ENCODE measurements at places on chromosomes 2 and 18. TPM values are rescaled to one million over a fixed set of nuclear protein-coding genes. Genes with fewer than 3 reads are reported as not detected.

DNA sequence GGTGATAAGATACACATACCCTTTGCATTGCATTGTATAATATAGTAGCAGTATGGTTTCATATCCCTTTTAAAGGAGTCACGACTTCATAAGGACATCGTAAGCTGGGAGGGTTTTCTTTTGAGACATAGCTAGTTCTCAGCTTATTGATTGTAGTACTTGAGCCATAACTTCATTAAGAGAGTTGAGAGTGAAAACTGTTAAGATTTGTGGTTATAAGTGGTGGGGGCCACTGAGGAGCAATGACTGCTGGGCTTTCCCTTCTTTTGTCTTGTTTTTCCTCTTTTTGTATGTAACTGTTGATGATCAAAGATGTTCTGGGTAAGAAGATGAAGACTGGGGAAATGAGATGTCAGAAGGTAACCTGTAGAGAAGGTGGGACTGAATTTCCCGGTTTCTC lies 11.0 kb downstream of the EIF5B start:
- DNase-seq = no peak

DNA sequence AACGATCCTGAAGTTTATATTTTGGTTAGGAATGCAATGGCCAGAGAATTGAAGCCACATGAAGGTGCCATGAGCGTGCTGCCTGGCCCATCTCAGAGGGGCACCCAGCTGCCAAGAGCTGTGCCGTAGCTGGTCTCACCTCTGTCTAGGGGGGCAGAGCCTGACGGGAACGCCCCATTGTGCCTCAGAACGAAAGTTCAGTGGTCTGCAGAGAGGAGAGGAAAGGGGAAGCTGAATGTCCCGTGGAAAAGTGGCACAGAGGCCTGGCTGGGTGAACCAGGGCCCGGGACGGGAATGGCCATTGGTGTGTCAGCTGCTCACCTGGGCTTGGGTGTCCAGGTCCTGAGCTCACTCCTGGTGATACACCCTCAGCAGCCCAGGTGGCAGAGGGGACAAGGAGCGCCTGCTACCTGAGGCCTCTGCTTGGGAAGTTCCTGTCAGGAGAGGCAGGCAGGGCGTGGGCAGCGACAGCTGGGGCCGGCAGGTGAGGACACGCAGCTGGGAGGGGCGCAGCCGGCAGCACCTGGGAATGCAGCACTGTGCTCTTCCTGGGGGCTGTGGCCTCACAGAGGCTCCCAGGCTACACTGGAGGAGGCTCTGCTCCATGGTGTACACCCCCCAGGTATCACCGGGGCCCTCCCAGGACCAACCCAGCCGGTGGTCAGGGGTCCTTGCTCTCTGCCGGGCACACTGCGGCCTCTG lies 67.3 kb downstream of the PARD6G start:
- DNase-seq = no peak

Gene LIMS2
- 36.9 TPM for polyA plus RNA-seq

Gene STK25
- polyA plus RNA-seq = 201 TPM

DNA sequence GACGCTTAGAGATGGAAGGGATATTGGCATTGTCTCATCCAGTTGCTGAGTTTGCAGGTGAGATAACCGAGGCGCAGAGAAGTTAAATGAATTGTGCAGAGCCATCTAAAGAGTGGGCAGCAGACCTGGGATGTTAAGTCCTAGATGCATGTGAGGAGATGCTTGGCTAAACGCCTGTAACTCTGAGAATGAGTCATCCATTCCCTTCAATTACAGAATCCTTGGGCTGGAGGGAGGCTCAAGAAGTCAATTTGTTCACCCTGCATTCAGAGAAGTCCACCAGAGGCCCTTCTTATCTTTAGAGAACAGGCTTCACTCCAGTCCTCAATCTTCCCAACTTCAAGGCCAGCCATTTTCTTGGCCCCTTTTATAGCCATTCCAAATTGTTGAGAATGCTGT lies 1.6 kb downstream of the EHD3 start:
- no peak for DNase-seq

Gene EPAS1
- 189 TPM for polyA plus RNA-seq

Gene SOX11
- 38.7 TPM for polyA plus RNA-seq

GRCh38 chr18:55243255-55243654 lies 284.0 kb upstream of the CCDC68 start:
- no peak for DNase-seq

- DNase-seq = no peak
Measured at GRCh38 chr18:21047126-21047525, 64.5 kb downstream of the ROCK1 start.

GRCh38 chr2:118856978-118857676 lies 9.7 kb upstream of the EN1 start:
- no peak for DNase-seq

DNA sequence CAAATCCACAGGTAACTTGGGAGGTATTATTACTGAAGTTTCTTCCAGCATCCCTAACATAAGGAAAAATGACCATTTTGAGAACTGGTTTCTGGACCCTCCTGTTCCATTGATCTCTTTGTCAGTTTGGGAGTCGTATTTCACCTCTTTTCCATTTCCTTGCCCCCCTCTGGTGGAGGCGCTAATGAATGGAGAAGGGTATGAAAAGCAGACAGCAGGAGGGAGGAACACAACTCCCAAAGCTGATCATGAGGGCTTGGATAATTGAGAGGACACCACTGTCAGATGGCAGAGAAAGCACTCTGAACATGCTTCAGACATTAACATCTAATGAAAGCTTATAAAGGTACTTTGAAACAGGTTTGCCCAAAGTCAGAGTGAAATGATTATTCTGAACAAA lies 56.6 kb upstream of the TLK1 start:
- DNase-seq = no peak

Gene KCNJ3
- polyA plus RNA-seq = 0.20 TPM

- no peak for DNase-seq
Measured at GRCh38 chr18:49970319-49970718, 157.0 kb upstream of the ACAA2 start.

Gene TUBA3E
- not detected for polyA plus RNA-seq

Gene ABCG8
- 0.41 TPM for polyA plus RNA-seq

DNA sequence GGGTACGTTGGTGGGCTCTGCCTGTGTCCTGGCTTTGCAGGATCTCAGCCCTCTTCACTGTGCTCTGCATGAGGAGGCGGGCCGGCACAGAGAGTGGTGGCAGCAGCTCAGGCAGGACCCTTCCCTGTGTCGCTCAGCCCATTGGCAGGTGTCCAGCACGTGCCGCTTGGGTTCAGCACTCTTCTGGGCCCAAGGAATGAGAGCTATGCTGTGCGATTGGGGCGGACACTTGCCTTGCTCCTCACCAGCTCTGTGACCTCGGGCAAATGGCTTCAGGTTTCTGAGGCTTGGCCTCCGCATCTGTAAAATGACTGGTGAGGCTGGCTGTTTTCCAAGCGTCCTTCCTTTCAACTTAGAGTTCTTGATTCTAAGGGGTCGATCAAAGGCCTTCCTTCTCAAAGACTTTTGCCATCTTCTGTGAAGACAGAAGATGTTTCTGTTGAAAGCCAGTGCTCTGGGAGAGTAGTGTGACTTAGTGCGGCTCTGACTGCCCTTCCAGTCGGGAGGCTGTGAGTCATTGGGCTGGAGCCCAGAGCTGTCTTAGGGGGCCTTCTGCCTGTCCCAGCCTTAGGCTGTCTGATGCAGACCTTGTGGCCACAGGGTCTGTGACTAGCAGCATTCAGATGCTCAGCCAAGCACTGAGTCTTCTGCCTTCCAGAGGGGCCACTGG lies 35.6 kb downstream of the GLI2 start:
- no peak for DNase-seq

GRCh38 chr2:44244135-44244871 lies 31.0 kb upstream of the SLC3A1 start:
- peak; percentile 62 for DNase-seq

Gene ACTR3
- polyA plus RNA-seq = 128 TPM

DNA sequence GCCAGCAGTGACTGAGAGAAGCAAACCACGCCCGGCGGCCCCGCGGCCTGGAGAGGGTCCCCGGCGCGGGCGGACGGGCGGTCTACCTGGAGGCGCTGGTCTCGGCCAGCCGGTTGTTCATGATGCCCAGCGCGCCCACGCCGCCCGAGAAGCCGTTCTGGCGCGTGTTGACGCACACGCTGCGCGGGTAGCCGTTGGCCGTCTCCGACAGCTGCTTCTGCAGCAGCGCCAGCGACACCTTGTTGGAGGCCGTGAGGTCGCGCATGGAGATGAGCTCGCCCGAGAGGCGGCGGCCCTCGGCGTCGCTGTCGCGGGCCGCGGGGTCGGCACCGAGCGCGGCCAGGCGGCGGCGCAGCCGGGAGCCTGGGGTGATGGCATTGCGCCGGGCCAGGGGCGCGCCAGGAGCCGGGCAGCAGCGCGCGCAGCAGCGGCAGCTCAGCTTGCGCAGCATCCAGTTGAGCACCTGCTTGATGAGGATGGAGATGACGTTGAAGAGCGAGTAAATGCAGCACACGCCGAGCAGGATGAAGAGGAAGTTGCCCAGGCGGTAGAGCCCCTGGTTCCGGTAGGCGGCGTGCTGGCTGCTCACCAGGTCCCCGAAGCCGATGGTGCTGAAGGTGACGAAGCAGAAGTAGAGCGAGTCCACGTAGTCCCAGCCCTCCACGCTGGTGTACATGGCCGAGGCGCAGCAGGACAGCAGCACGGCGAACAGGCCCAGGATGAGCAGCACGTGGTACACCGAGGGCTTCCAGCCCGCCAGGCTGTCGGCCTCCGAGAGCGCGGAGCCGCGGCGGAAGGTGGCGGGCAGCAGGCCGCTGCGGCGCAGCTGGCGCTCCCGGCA lies 118.1 kb downstream of the MSH2 start:
- DNase-seq = peak; percentile 34

GRCh38 chr2:15730545-15731212 lies 139.0 kb downstream of the DDX1 start:
- DNase-seq = peak; percentile 89

DNA sequence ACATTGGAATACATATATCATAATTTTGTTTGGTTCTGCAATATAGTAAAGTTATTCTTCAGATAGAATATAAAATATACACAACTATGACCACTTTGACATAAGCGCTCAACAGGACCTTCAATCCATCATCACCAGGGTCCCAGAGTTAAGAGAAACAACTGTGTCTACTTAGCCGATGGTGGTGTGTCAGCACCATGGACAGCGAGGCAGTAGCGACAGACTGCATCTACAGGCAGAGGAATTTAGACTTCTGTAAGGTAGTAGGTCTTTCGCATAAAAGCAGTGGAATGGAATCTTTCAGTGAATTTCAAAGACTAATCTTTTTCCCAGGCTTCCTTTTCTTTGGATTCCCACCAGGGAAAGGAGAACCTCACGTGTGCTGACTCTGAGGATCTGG lies 20.5 kb upstream of the LRPPRC start:
- peak; percentile 15 for DNase-seq

GRCh38 chr2:149924549-149925213 lies 337.1 kb upstream of the MMADHC start:
- DNase-seq = no peak

Gene ABCA12
- 0.11 TPM for polyA plus RNA-seq

DNA sequence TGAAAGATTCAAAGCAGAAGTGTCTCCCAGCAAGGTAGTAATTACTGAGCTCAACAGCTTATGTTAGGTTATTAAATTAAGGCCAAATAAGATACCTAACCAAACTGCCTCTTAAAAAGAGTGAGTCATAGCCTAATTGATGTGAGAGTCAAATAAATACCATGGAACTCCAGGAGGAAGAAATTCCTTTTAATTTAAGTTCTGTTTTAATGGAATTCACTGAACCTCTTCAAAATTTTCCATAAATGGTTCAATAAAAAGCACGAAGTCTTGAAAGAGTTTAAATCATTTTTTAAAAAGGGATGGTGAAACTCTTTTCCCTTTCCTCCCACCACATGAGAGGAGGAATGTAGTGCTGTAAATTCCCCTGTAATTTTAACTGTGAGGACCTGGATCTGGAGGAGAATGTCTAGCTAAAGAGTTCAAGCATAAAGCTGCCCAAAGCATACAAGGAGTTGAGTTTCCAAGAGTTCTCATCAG lies 180.8 kb upstream of the MMADHC start:
- DNase-seq = no peak

DNA sequence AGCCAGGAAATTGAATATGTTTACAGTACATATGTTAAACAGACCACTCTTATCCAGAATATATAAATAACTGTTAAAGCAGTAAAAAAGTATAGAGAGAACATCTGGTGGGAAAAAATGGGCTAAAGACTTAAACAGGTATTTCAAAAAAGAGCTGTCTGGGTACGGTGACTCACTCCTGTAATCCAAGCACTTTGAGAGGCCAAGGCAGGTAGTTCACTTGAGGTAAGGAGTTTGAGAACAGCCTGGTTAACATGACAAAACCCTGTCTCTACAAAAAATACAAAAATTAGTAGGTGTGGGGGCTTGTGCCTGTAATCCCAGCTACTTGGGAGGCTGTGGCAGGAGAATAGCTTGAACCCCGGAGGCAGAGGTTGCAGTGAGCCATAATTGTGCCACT lies 171.4 kb upstream of the FSIP2 start:
- DNase-seq = no peak

GRCh38 chr2:11573418-11574175 lies 39.8 kb downstream of the GREB1 start:
- no peak for DNase-seq

- no peak for DNase-seq
Measured at GRCh38 chr2:140348826-140349225, 1568.6 kb upstream of the NXPH2 start.

DNA sequence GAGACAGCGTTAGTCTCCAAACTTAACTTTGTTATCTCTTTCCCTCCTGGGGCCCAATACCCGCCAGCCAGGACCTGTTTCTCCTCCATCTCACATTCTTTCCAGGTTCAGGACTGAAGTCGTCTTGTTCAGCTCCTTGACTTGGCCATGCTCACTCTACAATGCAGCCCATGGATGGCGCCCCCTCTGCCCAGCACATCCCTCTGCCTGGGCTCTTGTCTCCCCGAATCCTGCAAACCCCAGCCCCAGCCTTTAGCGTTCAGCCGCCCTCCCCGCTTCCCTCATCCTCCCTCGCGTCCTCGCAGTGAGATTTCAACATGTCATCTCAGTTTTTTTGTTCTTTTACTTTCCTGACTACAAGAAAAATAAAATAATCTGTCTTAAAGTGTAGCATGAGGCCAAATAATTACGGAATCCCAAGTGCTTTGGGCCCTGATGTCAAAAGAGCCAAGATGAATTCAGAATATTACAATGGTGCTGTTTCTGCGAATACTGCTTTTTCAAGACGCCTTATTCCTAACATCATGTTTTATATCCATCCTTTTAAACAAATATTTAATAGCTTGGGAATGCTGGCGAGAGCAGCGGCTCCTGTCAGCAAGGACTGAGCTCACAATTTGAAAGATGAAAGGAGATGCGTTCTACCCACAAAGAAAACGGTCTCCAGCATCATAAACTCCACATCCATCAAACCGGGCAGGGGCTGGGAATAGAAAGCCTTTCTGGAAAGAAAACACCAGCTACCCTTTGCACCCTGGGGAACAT lies 1.0 kb downstream of the FAM178B start:
- DNase-seq = no peak
